ENCODE measurements at places on chromosomes 13 and 19.

- DNase-seq = no peak
Measured at GRCh38 chr13:21426238-21426637, 32.9 kb downstream of the ZDHHC20 start.

DNA sequence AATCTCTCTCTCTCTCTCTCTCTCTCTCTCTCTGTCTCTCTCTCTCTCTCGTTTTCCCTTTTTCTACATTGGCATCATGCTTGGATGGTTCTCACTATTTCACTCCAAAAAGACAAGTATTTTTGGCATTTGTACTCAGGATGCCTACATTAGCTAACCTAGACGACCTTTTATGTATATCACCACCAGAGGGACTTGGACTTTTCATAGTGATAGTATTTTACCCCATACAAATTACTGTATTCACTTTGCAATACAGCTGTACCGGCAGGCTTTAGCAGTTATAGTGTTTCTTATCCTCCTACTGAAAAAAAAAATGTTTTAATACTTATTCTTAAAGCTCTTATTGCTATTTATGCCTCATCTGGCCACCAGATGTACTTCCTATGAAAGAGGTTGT lies 687.2 kb upstream of the KLHL1 start:
- no peak for DNase-seq

DNA sequence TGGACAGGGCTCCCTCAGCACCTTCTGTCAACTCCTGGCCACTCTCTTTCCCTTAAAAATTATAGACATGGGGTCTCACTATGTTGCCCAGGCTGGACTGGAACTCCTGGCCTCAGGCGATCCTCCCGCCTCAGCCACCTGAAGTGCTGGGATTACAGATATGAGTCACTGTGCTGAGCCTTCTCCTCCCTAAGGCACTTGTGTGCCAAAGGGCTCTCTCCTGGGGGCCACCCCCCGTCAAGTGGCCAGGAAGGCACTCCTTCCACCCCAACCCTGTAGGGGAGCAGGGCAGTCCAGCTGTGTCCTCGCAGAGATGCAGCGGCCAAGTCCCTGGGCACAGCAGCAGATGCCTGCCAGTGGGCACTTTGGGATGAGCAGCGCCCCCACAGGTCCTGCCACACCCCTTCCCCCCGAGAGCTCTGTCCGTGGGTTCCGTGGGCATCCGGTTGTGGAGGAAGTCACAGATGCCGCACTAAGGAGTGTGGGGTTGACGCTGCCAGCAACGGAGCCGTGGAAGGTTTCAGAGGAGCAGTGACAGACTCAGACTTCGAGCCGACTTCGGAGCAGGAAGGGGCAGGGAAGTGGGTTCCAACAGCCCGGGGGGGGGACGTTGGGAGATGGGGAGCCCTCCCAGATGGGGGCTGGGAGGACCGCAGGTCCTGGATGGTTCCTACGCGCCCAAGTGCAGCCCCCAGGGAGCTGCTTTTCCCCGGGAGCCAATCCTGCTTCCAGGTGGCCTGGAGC lies 3.3 kb upstream of the UQCR11 start:
- no peak for DNase-seq

- DNase-seq = no peak
Measured at GRCh38 chr13:35107535-35107934, 165.5 kb downstream of the NBEA start.

DNA sequence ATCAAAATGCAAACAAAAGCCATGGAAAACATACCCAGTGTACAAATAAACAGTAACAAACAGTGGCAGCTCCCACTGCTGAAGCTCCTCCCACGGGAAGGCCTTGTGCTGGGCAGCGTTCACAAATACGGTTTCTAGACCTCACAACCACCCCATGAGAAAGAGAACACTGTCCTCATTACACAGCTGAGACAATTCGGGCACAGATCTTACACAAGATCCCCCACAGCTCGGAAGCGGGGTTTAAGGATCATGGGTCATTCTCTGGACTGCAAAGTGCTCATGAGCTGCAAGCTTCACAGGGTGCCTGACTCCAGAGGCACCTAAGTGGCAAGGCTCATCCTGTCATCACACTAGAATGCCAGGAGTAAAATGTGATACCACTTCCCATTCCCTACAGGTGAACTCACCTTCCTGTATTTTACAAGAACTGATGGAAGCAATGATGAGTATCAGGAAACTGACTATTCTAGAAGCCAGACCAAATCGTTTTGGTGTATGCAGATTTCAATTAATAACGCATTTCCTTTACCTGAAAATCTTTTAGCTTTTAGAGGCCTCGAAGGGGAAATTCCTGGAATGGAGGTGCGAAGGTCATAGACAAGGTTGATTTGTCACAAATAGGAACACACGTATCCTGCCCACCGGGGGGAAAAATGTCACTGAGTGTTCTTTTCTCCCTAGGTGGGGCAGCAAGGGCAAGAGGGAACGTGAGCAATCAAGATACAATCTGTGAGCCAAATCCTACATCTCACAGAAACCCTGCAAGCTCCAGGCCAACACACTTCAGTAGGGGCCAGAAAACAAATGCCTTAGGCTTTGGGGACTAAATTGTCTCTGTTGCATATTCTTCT lies 41.2 kb downstream of the STK24 start:
- DNase-seq = no peak

DNA sequence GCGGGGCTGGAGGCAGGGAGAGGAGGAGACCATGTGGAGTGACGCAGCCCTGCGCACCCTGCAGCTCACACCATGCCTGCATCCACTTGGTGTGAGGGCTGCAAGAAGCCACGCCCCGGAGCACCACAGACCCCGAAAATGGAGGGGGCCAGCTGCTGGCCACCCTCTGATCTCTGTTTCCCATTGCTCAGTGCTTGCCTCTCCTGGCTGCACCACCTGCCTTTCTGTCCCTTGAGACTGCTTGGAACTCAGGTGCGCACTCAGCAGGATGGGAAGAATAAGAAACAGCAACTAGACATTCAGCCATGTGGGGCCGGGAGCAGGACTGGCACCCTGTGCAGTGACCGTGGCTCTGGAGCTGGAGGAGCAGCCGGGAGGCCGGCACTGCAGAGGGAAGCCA lies 64.0 kb downstream of the ANKRD10 start:
- no peak for DNase-seq

DNA sequence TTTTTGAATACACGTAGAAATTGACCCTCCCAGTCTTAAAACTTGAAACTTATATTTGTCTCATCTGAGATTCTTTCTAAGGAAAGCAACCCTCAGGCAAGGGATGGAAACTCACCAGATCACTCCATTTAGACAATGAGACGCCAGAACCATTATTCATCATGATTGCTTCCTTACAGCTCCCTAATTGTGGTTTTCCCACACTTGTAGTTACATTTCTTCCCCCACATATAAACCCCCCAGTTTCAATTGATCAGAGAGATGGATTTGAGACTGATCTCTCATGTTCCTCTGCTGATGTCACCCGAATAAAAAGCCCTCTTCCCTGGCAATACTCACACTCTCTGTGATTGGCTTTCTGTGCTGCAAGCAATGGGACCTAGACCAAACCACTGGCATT lies 197.9 kb upstream of the STARD13 start:
- DNase-seq = no peak

DNA sequence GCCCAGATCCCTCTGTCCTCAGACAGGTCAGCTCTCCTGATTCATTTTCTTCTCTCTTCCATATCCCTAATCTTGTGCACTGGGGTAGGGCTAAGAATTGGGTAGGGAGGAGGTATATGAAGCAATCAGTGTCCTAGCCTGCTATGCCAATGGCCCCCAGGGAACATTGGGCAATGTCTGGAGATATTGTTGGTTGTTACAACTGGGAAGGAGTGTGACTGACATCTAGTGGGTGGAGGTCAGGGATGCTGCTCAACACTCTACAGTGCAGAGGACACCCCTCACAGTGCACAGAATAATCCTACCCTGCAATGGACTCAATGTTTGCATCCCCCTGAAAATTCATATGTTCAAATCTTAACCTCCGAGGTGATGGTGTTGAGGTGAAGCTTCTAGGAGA lies 57.5 kb downstream of the CPAMD8 start:
- no peak for DNase-seq

DNA sequence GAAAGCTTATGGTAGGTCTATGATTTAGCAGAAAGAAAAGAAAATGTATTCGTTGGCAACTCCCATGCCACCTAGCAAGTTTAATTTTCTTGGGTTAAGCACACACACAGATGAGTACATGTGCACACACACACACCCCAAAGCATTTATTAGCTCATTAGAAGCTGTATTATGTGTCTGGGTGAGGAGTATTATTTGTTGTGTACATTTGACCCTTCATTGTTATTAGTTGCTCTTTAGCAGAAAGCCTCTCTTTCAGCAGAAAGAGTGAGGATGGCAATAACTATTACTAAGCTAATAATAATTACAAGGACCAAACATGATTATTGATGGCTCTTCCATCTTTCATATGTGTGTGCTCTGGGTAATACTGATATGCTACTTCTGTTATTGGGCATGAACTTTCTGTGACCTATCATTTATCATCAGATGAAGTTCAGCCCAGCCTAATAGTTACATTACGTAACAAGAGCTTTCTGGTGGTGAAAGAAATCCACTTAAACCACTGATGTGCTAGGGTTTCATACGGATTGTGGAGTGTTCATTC lies 177.4 kb upstream of the OBI1 start:
- no peak for DNase-seq

- DNase-seq = no peak
Measured at GRCh38 chr13:39590466-39591036, 12.4 kb downstream of the LHFPL6 start.

- DNase-seq = no peak
Measured at GRCh38 chr13:113804017-113804702, 45.1 kb downstream of the TMEM255B start.

DNA sequence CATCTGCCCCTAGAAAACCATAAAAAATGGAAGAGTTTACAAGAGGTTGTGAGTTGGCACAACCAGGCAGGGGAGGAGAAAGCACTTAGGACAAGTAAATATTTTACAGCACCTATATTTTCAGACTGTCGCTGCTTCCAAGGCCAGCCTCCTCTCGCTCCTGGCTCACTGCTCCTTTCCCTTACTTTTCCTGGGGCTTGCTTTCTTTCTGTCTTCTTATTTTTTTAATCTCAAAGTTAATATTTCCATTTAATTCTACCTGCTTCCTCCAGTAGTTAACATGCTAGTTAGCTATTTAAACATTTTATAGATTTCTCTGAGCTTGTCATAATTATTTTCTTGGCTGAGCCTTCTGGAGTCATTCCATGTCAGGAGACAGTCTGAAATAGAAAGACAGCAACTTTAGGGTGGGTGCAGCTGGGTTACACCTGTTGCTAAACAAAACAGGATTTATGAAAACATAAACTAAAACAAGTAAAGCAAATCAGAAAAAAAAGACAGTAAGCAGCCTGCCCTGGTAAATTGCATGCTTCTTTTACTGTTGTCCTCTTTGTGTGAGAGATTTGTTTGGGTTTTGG lies 330.1 kb downstream of the DLEU7 start:
- no peak for DNase-seq
